CD4-positive, alpha-beta T cell treated with Interleukin-15 for 4 hours (primary cell): ENCODE measurements at places on chromosomes 6 and 20.

GRCh38 chr6:39830444-39830843 is 38.3 kb downstream of the DAAM2 start:
- DNase-seq, result no peak

- no peak for DNase-seq
Measured at GRCh38 chr20:3652676-3653596, 10.3 kb downstream of the GFRA4 start.

GRCh38 chr6:148440016-148440415 is 97.4 kb downstream of the SASH1 start:
- no peak for DNase-seq

- DNase-seq, result no peak
Measured at GRCh38 chr6:37139230-37139962, 30.6 kb upstream of the PIM1 start.

- DNase-seq, result no peak
Measured at GRCh38 chr6:121881974-121882667, 446.7 kb downstream of the GJA1 start.

DNA sequence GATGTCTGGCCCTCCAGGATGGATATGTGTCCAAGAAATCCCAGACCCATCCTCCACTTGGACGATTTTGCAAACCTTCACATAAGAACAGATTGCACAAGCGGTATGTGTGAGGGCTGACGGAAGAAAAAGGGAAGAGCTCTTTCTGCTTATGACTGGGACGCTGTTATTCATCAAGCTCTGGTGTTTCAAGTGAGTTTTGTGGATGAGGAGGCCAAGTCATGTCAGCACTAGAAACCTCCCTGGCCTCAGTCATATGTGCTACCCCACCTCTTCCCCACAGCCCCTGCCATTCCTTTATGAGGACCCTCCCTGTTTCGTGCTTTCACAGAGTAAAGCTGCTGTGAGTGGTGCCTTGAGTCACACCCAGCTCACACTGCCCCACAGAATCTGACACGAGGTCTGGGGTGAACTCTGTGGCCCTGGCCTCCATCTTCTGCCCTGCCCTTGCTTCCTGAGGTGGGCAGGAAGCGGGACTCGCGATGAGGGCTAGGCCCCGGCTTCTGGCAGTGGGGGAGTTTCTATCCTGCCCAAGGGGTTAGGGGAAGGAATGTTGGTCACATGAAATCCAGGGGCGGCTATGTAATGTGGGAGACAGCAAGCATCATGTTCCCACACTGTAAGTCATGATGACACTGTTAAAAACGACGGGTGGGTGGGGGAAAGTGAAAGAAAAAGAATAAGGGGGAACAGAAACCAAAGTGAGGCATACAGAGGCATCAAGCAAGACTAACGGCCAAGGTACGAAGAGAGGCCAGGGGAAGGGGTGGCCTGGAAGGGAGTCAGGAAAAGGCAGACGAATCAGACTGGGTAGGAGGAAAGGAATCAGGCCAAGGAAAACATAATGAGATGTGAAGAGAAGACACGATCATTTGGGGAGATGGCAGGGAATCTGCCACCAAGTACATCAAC is 78.1 kb downstream of the PRDM1 start:
- DNase-seq, result peak; percentile 50

- no peak for DNase-seq
Measured at GRCh38 chr20:57387945-57388371, 3.2 kb upstream of the RBM38 start.

- DNase-seq, result no peak
Measured at GRCh38 chr20:45985573-45985972, 13.6 kb upstream of the ZNF335 start.

DNA sequence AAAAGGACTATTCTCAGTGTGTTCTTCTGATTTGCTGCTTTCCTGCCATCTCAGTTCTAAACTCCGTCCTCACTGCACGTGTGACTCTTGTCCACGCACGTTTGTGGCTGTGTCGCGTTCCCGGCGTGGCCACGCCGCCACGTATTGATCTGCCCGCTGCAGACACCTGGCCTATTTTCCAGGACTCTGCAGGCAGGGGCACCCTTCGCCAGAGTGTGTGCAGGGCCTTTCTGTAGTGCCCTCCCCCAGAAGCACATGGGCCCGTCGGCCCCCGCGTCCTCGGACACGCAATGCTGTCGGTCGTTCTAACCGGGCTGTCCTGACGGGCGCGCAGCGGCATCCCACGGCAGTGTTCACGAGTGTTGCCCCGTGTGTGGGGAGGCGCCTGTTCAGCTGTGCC is 87.6 kb downstream of the YTHDF1 start:
- DNase-seq, result no peak
